Stimulated activated CD4-positive, alpha-beta T cell treated with anti-CD3 and anti-CD28 coated beads, Interleukin-2, amount 100 ng/mL, for 48 hours (primary cell): ENCODE measurements at places on chromosomes 12 and 14.

DNA sequence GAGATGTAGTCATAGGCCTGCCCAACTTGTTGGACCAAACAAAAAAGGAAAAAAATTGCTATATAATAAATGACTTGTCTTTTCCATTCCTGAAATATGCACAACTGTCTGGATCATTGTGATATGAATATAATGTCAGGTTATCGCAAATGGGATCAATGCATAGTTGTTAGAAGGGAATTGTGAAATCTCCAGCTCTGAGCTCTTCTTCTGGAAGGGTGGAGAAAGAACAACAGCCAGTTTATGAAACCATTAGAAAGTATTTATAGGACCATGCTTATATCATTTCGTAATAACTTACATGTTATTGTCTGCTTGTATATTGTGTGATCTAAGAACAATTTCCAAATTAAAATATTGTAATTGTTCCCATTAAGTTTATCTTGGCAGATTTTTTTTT lies 35.7 kb upstream of the HIF1A start:
- DNase-seq: no peak

DNA sequence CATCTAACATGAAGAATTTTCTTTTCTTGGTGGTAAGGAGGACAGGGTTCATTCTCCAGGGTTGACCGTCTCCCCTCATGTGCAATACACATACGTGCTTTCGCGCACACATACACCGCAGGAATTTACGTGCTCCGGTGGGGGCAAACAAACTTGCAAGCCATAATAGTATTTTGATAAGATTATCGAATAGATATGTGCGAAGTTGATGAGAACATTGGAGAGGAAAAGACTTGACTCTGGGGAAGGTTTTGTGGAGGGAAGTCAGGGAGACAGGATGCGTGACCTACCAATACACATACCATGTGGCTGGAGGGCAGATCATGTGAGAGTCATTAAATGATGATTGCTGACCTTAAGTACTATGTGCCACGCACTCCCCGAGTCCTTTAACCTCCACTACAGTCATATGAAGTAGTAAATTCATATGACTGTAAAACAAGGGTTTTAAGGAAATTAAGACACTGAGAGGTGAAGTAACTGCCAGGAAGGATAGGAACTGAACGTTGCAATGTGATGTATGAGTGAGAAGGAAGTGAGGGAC lies 921 bp downstream of the RAD51B start:
- no peak for DNase-seq

GRCh38 chr14:71301611-71302010 lies 394.4 kb downstream of the PCNX1 start:
- no peak for DNase-seq

- DNase-seq: no peak
These were observed 69.8 kb downstream of the ZFP36L1 start for GRCh38 chr14:68722968-68723566.

- DNase-seq: no peak
These were observed 36.4 kb downstream of the PDE3A start for GRCh38 chr12:20404576-20405346.

- no peak for DNase-seq
These were observed 55.7 kb upstream of the BCL11B start for GRCh38 chr14:99327458-99328250.

- no peak for DNase-seq
These were observed 99.9 kb downstream of the PPM1H start for GRCh38 chr12:62834971-62835547.

- no peak for DNase-seq
These were observed 6.7 kb downstream of the LRP1 start for GRCh38 chr12:57134949-57135348.

GRCh38 chr12:5612556-5613410 lies 180.9 kb downstream of the NTF3 start:
- no peak for DNase-seq

- DNase-seq: no peak
These were observed 2.3 kb upstream of the GLIPR1 start for GRCh38 chr12:75478116-75478794.

DNA sequence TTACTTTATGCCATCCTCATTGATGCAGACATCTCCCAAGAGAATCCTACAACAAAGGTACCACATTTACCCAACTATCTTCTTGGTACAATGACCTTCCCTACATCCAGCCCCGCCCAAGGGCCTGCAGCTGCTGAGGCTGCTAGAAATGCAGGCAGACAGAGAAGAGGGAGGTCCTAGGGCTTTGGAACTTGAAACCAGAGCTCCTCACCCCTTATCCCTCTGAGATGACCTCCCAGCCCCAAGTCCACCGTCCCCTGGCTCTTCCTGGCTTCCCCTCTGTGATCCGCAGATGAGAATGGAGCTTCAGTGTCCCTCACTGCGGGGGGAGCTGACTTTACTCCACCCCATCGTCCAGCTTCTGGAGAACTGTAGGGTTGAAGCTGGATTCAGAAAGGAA lies 1.6 kb upstream of the TNFRSF1A start:
- DNase-seq: no peak

GRCh38 chr12:110373962-110374611 lies 29.4 kb downstream of the ANAPC7 start:
- no peak for DNase-seq

GRCh38 chr12:48970702-48971334 lies 717 bp downstream of the WNT10B start:
- no peak for DNase-seq

DNA sequence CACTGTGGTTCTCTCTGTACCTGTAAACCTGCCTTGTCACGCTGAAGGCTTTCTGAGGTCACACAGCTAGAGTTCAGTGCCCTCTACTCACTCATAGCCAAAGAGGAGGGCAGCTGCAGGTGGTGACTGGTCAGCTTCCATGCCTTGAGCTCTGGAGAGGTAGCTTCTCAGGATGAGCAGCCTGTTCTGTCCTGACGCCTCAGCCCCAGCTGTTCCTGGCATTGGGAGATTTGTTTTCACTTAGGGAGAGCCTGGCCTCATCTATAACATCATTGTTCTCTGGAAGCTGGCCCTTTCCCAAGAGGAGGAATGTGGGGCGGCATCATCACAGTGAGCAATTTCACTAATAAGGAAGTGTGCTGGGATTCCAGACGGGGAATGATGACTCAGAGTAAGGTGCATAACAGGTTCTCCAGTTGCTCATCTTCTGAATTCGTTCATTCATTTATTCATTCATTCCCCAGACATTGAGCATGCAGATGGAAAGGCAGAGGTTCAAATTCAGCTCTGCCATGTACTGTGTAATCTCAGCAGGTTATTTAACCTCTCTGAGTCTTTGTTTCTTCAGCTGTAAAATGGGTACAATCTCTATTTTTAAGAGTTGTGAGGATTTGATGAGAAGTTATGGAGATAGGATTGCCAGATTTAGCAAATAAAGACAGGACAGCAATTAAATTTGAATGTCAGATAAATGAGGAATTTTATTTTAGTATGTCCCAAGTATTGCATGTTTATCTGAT lies 255.8 kb upstream of the CRY1 start:
- DNase-seq: no peak

DNA sequence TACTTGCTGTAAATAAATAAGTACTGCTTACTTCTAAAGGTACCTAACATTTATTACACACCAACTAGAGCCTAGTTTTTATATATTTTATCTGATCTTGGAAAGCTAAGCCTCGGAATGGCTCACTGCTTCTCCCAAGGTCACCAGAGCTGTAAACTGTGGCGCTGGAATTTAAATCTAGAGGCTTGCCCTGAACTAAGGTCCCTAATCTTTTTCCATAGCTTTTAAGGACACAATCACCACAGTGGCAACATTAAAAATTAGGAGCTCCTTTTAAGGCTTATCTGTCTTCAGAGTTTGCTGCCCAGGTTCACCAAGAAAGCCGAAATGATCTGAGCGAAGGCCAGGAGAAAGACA lies 670 bp downstream of the CCNB1IP1 start:
- DNase-seq: no peak

- DNase-seq: no peak
These were observed 82.0 kb downstream of the BTG1 start for GRCh38 chr12:92063641-92064040.

DNA sequence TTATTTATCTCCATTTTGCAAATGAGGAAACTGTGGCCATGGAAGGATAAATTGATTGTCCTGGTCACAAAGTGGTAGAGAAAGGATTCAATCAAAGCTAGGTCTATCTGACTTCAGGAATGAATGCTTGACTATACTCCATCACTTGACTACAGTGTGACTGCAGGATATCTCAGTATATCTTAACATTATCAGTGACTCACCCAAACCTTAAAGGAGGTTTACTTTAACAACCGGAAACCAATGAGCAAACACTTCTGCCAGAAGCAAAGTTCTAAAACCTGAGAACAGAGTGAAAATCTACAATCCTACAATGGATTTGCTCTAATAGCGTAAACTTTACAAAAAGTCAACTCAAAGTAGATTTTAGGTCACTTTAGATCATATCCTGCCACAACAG lies 277.0 kb downstream of the CEP128 start:
- no peak for DNase-seq

DNA sequence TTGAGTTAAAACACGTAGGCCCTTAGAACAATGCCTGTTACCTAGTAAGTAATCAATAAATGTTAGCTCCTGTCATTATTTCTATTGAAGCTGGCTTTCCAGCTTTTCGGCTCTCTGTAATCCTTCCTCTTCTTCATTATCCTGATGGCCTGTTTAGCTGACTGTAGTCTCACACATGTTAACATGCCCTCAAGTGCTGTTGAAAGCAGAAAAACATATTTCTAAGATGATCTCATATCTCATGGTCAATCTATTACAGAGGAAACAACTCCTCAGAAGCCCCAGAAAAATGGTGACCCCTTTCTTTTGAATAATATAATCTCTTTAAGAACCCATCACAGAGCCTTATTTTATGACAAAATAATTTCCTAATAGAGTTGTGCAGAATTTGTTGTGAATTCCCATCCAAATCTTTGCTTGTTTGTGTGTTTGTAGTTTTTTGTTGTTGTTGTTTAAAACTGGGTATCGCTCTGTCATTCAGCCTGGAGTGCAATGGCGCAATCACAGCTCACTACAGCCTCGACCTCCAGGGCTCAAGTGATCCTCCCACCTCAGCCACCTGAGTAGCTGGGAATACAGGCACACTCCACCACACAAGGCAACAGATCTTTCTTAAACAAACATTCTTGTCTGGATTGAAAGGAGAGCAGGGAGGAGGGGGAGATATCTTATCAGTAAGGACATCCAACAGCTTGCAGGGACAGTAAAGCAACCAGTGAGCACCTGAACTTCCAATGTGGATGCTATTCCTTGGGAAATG lies 242.5 kb upstream of the CAND1 start:
- DNase-seq: no peak

- no peak for DNase-seq
These were observed 133.5 kb downstream of the FOXN3 start for GRCh38 chr14:89283327-89284060.

DNA sequence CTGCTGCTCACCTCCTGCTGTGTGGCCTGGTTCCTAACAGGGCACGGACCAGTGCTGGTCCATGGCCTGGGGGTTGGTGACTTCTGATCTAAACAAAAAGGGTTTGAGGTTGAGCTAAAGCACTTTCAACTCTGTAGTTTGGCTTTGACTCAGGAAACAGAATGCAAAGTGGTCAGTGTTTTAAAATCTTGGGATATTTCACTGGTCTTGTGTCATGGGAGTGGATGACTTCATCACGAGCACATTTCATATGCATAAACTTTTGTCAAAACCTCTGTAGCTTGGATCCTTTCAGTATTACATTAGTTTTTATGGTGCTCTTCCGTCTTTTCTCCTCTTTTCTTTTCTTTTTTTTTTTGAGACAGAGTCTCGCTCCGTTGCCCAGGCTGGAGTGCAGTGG lies 25.6 kb downstream of the FAM161B start:
- DNase-seq: no peak

DNA sequence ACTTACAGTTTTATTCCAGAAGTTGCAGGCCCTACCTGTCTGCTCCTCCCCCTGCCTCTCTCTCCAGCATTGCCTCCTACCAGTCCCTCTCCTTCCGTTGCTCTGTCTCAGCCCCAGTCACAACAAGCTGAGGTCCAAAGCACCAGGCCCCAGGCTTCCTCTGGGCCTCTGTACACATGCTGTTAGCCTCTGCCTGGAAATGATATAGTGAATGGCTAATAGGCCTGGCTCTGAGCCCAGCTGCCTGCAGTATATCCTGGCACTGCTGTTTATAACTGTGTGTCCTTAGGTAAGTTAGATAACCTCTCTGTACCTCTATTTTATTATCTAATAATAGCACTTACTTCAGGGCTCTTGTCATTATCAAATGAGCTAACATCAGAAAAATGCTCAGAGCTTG lies 114.9 kb upstream of the PWP1 start:
- DNase-seq: no peak

DNA sequence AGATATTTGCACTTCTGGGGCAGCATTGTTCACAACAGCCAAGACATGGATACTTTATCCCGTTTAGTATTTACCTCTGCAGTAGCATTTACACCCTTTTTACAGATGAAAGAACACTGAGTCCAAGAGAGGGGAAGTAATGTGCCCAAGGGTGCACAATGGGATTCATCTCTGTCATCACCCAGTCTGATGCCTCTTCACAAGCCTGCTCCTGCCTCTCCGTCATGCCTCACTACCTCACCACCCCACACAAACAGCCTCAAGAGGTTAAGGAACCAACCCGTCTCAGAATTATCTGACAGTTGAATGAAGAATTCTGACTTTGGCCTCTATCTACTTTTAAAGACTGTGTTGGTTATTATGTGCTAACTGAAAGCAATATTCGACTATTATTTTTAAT lies 368.4 kb downstream of the ATP23 start:
- DNase-seq: no peak

DNA sequence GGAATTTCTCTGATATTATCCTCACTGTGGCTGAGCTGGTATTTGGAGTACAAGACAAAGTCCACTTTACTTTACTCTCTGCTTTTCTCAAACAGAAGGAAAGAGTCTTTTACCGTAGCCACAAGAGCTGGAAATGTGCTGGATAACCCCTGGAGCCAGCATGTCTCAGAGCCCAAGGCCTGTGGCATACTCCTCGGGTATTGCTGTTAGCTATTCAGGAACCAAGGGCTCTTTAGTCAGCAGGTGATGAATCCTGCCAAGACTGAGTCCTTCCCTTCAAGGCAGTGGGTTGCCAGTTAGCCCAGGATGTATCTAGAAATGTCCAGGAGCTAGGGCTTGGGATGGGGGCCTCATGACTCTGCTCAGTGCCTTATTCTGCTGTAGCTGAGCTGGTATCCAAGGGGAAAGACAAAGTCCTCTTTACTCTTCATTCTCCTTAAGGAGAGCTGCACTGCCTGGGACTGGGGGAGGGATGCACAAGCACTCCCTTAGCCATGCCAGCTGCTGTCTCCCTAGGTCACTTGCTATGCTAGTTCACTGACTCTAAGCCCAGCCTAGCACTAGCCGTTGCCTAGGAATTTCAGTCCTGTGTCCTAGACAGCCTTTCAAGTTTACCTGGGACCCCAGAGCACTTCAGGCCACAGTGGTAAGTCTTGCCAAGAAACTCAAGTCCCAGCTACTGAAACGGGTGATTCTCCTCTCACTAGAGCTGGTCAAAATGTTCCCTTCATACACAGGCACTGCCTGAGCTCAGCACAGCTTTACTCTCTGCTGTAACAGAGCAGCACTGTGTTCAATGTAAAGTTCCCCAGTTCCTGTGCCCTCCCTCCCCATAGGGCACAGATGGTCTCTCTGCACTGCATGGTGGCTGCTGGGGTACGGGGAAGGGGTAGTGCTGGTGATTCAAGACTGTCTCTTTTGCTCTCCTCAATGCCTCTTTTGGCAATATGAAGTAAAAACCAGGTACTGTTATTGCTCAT lies 136.4 kb downstream of the SLC35F4 start:
- no peak for DNase-seq
